Activated CD4-positive, alpha-beta T cell treated with anti-CD3 and anti-CD28 coated beads, Interleukin-2, Interleukin-4, amounts not matched to agents 100 ng/mL and 50 ng/mL, durations not matched to agents 16 hours and 8 hours (primary cell): ENCODE measurements at places on chromosomes 12 and 14.

- DNase-seq = no peak
These were observed 7.6 kb downstream of the M6PR start for GRCh38 chr12:8941691-8942478.

- DNase-seq = no peak
These were observed 24.5 kb upstream of the TMCC3 start for GRCh38 chr12:94674835-94675234.

- no peak for DNase-seq
These were observed 47.5 kb downstream of the PRKCH start for GRCh38 chr14:61368781-61369453.

- no peak for DNase-seq
These were observed 5.7 kb upstream of the KRT5 start for GRCh38 chr12:52525661-52526499.

GRCh38 chr12:52073531-52074381, 4.0 kb downstream of the ATG101 start:
- no peak for DNase-seq

DNA sequence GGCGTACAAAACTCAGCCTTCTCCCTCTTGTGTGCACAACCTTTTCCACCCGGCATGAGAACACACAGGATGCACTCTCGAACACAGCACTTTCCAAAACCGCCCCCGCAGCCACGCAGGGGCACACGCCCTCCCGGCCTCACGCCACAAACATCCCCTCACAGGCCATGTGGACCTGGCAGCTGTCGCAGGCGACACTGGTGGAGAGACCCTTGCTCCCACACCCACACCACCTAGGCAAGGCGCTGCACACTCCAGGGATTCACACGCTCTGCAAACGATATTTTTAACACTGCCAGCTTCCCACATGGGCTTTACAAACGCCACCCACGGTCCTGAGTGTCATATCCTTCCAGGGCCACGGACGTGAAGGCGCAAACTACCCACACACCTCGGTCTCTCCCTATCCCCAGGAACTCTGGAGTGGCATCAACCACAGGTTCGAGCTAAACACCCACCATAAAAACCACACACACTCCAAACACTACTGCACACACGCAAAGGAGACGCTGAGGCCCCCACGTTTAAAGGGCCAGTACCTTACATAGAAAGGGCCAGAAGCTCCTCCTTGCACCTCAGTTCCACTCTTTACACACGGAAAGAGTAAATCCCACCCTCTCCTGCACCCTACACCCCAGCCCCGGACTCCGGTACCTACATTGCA, 12.4 kb upstream of the ITGB7 start:
- DNase-seq = peak; percentile 73

- DNase-seq = no peak
These were observed 32.0 kb upstream of the FAM181A start for GRCh38 chr14:93895023-93895604.

GRCh38 chr14:87233266-87233665, 759.7 kb downstream of the GALC start:
- no peak for DNase-seq

DNA sequence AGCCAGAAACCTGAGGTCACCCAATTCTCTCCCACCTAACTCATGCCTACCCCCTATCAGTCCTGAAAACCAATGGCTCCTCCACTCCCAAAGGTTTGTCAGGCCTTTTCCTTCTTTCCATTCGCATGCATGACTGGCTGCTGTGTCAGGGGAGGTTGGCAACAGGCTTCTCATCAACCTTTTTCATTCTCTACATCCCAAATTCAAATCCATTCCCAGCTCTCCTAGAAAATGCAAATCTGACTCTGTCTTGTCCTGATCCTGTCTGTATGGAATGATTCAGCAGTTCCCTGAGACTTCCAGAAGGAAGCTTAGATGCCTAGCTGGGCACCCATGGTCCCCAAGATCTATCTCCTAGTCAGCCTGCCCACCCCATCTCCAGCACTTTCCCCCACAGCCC, 5.0 kb upstream of the CTDSP2 start:
- DNase-seq = no peak

DNA sequence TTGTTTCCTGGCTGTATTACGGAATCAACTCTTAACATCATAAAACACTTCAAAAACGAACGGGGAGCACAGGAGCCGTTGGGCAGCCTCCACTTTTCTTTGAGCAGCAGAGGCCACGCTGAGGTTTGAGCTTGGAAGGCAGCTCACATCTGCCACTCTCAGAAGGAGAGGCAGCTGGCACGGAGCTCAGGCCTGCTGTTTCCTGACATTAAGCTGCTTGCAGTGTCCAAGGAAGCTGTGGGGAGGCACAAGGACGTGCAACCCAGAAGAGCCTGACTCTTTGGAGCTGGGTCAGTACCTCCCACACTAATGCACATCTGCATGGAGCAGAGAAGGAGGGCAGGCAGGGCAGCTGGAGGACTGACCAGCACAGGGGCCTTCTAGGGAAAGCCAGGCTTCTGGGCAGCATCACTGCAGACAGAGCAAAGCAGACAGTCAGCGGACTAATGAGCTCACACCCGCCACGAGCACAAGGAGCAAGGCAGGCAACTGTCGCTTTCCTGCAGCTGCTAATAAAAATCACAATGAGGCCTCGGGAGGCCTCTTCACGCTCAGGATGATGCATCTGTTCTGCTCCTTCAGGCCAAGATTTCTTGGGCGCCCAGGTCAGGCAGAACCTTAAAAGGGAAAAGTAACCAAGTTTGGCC, 211.1 kb downstream of the GLT1D1 start:
- DNase-seq = no peak

- DNase-seq = no peak
These were observed 417.7 kb upstream of the ATXN7L3B start for GRCh38 chr12:74119811-74120362.

DNA sequence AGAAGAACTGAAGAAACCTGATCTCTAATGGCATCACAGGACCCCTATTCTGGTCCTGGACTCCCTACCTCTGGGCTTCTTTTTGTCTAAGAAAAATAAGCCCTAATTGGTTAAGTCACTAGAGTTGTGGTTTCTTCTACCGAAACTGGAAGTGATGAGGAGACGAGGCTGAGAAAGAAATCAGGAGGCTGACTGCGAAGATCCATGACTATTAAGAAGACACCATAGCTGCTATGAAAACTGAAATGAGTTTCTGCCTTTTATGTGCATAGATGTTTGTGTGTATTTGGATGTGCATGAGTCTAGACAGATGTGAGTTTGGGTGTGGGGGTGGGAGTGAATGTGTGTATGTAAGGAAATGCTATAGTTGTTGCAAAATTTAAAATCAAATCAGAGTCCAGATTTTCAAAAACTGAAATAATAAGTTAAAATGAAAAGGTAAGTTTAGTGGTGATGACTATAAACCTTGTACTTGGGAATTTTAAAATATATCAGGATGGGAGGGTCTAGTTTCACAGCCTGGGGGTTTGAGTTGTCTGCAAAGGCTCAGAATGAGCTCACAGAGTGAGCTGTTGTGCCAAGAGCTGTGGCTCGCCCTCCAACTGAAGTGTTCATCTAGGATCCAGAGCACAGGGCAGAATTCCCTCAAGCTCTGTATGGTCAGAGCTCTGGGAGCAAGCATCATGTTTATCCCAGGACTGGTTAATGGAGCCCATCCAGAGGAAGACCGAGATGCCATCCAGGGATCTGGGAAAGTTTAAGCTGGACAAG, 94.9 kb downstream of the VCPKMT start:
- peak; percentile 52 for DNase-seq

GRCh38 chr12:48967991-48968390, 3.5 kb downstream of the WNT10B start:
- no peak for DNase-seq

DNA sequence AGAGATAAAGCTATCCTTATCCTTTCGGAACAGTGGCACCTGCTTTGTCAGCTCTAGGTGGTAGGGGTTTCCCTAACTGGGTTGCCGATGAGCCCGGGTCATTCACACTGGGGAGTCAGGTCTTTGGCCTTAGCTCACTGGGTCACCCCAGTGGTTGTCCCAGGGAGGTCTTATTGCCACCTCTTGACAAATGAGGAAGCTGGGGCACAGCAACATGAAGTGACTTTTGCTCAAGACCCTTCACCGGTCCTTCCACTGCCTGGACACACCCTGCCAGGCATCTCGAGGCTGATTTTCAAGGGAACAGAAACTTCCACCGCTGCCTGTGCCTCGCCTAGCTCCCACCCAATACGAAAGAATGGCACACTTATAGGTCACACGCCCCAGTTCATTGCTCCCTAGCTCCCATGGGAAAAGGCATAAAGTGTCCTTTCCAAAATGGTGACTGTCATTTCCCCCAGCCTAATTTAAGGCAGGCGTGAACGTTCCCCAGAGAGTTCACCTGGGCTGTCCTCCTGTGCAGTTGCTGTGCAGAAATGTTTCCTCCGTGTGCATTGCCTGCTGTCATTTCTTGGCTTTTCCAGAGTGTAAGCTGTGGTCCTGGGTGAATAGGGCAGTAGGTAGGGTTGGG, 156.1 kb upstream of the CCND2 start:
- DNase-seq = no peak

- no peak for DNase-seq
These were observed 18.9 kb downstream of the PLEKHG7 start for GRCh38 chr12:92721656-92722055.

DNA sequence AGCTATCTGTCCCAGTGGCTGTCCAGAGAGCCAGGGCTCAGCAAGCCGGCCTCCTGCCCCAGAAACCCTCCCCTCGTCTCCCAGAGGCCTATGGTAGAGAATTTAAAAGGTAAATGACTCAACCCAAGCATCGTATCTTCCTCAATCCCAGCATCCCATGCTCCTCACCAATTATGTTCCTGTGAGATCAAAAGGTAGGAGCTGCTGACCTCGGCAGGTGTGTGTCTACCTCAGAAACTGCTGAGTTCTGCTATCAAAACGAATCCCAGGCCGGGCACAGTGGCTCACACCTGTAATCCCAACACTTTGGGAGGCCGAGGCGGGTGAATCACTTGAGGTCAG, 49.3 kb downstream of the FOXN3 start:
- no peak for DNase-seq
